ENCODE measurements at places on chromosomes 1 and 21. TPM values are rescaled to one million over a fixed set of nuclear protein-coding genes. Genes with fewer than 3 reads are reported as not detected.

C2CD2 gene
- polyA plus RNA-seq = 8.9 TPM

CRABP2 gene
- polyA plus RNA-seq = 314 TPM

CFAP45 gene
- polyA plus RNA-seq = 0.40 TPM

RGS13 gene
- 0.15 TPM for polyA plus RNA-seq

RPTN gene
- not detected for polyA plus RNA-seq

KCNT2 gene
- polyA plus RNA-seq = 7.0 TPM

ELAVL4 gene
- not detected for polyA plus RNA-seq

SYNJ1 gene
- 6.0 TPM for polyA plus RNA-seq

SPRR2A gene
- polyA plus RNA-seq = not detected

SLC44A5 gene
- 0.54 TPM for polyA plus RNA-seq

ANGPTL1 gene
- 42.8 TPM for polyA plus RNA-seq

IQGAP3 gene
- polyA plus RNA-seq = 6.7 TPM

C1QC gene
- polyA plus RNA-seq = 50.3 TPM

FAM167B gene
- 7.6 TPM for polyA plus RNA-seq

TFF1 gene
- not detected for polyA plus RNA-seq

NHLH1 gene
- 1.5 TPM for polyA plus RNA-seq

PRSS38 gene
- polyA plus RNA-seq = not detected

RGSL1 gene
- not detected for polyA plus RNA-seq

HAO2 gene
- not detected for polyA plus RNA-seq

NPHS2 gene
- not detected for polyA plus RNA-seq

SRGAP2 gene
- polyA plus RNA-seq = 97.0 TPM

TSTD1 gene
- 30.0 TPM for polyA plus RNA-seq

MRAP gene
- polyA plus RNA-seq = 2.6 TPM

NLRP3 gene
- 1.8 TPM for polyA plus RNA-seq

SIK1 gene
- polyA plus RNA-seq = 0.57 TPM

USP24 gene
- 45.8 TPM for polyA plus RNA-seq

FCRL2 gene
- not detected for polyA plus RNA-seq

F13B gene
- polyA plus RNA-seq = not detected

RBM11 gene
- polyA plus RNA-seq = not detected

GNAT2 gene
- not detected for polyA plus RNA-seq

IFI44 gene
- 8.5 TPM for polyA plus RNA-seq

LDLRAD1 gene
- polyA plus RNA-seq = not detected

SPSB1 gene
- polyA plus RNA-seq = 7.0 TPM

LRRC53 gene
- polyA plus RNA-seq = not detected

ADORA1 gene
- polyA plus RNA-seq = 8.2 TPM

SLAMF6 gene
- polyA plus RNA-seq = 0.31 TPM

UBE2U gene
- not detected for polyA plus RNA-seq

ITGB2 gene
- polyA plus RNA-seq = 21.0 TPM

GPR153 gene
- polyA plus RNA-seq = 23.4 TPM

CDC7 gene
- polyA plus RNA-seq = 8.1 TPM

GJA5 gene
- 16.6 TPM for polyA plus RNA-seq

PRKAA2 gene
- 54.4 TPM for polyA plus RNA-seq

MROH7 gene
- 5.9 TPM for polyA plus RNA-seq

TNFAIP8L2 gene
- polyA plus RNA-seq = 2.5 TPM

GABPA gene
- 27.6 TPM for polyA plus RNA-seq

ESRRG gene
- 13.5 TPM for polyA plus RNA-seq

TRIM45 gene
- 19.6 TPM for polyA plus RNA-seq

Measured in hindlimb muscle (tissue), 1 donor.